ENCODE measurements at places on chromosomes 13 and 19.
A peak's percentile ranks its signal among the peaks of the same experiment; 100 is the strongest.

DNA sequence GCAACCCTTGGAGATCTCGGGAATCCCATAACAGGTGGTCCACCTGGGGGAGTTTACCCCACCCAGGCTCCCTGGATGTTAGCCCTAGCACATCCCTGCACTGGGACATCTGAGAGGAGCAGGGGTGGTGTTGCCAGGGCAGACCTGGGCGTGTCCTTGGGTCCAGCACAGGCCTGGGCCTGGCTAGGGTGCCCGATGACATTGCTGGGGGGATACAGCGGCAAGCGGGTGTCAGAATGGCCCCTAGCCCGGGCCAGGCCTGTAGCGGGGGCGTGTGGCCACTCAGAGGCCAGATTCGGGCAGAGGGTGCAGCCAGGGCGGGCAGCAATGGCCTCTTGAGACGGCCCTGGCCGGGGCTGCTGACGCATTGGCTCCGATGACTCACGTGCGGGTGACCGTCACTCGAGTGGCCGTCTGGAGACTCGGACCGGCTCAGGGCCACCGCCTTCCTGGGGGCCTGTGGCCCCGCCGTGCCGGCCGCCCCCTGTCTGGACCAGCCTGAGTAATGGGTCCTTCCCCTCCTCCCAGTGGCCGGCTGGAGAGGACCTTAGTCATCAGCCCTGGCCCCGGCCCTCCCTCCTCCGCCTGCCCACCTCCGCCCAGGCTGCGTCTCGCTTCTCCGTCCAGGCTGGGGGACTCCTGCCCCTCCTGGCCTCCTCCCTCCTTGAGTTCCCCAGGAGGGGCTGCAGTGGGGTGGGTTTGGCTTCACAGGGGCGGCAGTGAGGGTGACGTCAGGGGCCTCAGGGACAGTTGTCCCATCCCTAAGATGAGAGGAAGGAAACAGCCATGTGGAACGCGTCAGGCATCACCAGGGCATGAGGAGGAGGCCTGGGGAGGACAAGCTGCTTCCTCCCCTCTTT lies 23.2 kb upstream of the CRTC1 start:
- no peak for DNase-seq

GRCh38 chr13:36839281-36839680 lies 20.3 kb downstream of the RFXAP start:
- DNase-seq, result no peak

- DNase-seq, result no peak
These were observed 58.6 kb upstream of the WASF3 start for GRCh38 chr13:26498656-26499601.

- no peak for DNase-seq
These were observed at the start of gene NLRP5 for GRCh38 chr19:55986487-55986886. Gene NLRP5, plus strand, starts transcription at chr19:55986775.

GRCh38 chr19:1568320-1569019 lies at the start of gene MEX3D:
Gene MEX3D, minus strand, starts transcription at chr19:1568325. Its CDS starts 267 bp downstream, at chr19:1568058.
- DNase-seq, result peak; percentile 7

DNA sequence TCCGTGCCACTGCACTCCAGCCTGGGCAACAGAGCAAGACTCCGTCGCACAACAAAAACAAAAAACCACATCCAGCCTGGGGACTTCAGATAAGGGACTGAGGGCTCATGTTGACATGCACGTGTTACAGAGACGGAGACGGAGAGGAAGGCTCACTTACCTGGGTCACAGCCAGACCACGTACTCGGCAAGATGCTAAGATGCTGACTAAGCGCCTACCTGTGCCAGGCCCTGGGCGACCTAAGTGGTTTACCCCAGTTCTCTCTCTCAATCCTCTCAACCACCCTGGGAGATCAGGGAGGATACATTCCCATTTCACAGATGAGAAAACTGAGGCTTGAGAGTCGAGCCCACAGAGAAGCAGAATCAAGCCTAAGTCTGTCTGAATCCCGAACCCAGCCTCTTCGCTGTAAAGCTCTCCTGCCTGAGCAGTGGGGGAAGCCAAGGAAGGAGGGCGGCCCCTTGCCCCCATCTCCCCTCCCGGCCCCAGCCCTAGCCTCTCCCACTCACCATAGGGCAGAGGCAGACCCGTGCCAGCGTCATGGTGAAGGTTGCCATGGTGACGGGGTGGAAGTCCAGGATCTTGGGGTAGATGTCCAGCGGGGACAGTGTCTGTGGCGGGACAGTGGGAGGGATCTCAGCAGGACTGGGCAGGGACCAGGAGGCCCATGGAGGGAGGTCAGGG lies 13.5 kb downstream of the ERCC2 start:
- DNase-seq, result no peak

DNA sequence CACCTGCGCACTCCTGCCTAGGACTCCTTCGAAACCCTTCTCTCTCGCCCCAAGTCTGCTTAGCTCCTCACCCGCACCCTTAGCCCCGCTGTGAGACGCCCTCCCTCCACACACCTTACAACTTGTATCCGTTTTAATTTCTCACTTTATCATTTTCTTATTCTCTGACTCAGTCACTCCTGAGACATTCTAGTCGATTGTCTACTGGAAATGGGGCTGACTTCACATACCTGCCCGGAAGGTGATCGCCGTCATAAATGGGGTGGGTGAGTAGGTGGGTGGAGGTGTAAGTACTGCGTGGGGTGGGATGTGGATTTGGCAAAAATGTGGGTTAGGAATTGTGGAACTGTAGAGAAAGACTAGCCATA lies 714 bp downstream of the NDFIP2 start:
- no peak for DNase-seq

- no peak for DNase-seq
These were observed 15.9 kb downstream of the PRR36 start for GRCh38 chr19:7858109-7858770.

DNA sequence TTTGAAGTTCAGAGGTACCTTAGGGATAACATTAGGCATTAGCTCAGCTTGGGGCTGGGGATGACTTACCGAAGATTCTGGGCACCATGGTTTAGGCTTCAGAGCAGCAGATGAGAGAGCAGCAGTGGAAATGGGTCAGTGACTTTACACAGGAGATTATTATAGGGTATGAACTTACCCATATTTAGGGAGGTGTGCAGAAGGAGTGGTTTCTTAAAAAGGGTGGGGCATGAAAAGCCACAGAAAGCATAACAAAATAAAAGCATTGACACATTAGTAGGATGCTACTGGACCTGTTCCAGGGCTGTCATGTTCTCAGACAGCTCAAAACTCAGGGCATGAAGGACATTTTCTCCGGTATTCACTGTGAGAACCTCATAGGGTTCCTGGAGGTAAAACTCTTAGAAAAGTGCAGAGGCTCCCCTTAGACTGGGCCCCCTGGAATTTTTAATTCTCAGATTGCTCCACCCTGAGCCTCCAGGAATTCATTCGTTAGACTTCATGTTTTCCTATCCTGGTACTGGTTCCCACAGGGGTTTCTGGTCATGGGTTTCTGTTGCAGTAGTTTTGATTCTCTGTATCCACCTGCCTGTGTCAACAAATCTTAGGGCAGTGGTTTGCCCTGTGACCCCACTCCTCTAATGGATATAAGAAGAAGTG lies 20.7 kb downstream of the IGFL1 start:
- DNase-seq, result no peak

DNA sequence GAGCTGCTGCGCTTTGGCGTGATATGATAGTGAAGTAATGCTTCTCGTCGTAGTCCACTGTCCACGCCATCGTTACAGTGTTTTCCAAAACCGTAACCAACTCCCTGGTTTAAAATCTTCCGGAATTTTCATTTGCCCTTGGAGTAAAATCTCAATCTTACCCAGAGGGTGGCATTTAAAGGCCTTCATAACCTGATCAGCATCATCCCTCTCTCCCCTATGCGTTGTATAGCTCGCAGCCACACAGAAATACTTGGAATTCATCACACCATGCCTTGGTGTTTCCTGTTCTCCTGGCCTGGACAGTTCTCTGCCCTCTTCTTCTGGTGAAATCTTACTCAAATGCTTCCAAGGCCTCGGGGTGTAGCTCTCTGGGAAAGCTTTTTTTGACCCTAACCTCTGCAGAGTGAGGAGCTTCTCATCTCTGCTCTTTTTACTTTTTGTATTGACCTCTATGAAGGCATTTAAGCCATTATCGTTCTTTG lies 839 bp downstream of the MPHOSPH8 start:
- DNase-seq, result no peak

- DNase-seq, result peak; percentile 81
These were observed 43.9 kb downstream of the CERS4 start for GRCh38 chr19:8252922-8253589.
